COR-L47 (cell line): ENCODE measurements at places on chromosomes 2 and 18.

GRCh38 chr2:65112633-65113032 lies 17.3 kb downstream of the RAB1A start:
- no peak for DNase-seq

GRCh38 chr2:236970656-236971010 lies 115.1 kb upstream of the COPS8 start:
- no peak for DNase-seq

GRCh38 chr2:190367091-190367490 lies 23.7 kb downstream of the INPP1 start:
- DNase-seq = no peak

GRCh38 chr18:59861009-59861408 lies 38.8 kb upstream of the PMAIP1 start:
- DNase-seq = no peak

DNA sequence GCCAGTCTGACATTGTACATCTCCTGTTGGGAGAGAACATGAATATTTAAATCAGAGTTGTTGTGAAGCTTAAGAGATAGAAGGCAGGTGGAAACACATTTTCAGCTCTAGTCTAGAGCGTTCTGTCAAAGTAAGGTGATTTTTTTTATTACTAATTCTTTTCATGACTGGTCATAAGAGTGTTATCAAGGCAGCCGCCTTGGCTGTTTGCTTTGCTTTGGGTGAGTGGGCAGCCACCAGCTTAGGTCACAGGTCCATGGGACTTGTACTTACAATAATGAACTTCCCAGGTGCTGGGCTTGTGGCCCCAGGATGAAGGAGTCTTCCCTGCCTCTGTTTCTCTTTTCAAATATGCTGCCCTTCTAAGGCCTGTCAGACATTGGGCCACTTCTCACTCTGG lies 256.3 kb downstream of the SRBD1 start:
- no peak for DNase-seq

GRCh38 chr2:119713819-119714490 lies 35.0 kb downstream of the TMEM177 start:
- no peak for DNase-seq

DNA sequence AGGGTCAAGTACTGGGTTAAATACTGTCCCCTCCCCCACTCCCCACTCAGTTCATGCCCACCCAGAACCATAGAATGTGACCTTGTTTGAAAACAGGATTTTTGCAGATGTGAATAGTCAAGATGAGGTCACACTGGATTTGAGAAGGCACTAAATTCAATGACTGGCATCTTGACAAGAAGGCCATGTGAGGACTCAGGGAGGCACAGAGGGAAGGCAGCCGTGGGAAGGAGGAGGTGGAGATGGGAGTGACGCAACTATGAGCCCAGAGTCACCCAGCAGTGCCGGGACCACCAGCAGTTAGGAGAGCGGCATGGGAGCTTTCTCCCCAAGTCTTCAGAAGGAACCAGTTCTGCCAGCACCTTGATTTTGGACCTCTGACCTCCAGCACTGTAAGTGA lies 257.3 kb downstream of the BCL2 start:
- DNase-seq = no peak

DNA sequence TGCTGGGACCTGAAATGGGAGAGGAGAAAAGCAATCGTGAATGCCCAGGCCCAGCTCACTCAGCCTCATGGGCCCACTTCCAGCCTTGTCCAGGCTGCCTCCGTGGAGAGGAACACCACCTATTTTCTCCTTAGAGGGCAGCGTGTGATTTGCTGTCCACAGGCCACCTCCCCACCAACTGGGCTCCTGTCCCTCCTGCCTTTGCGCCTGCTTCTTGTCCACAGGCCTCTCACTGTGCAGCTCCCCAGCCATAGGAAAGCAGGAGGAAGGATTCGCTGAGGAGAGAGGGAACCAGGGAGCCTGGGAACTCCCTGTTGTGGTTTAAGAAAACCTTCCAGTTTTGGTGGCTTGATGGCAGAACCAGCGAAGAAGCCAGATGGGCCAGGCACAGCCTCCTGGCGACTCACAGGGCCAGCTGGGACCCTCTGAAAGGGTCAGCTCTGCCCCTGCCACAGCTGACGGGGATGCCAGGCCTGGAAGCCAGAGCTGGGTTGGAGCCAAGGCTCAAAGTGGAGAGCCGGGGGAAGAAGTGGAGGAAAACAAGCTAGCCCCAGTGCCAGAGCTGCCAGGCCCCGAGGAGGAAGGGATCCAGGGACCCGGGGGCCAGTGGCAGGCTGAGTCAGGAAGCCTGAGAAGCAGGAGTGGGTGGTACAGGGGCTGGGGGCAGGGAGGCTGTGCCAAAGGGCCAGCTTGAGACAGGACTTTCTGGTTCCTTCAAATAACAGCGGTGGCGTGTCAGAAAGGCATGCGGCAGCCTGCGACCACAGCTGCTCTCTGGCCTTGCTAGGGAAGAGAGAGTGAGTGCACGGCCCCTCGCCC lies 9.9 kb downstream of the TMBIM1 start:
- no peak for DNase-seq

GRCh38 chr2:46045888-46046287 lies 251.3 kb upstream of the EPAS1 start:
- DNase-seq = no peak

DNA sequence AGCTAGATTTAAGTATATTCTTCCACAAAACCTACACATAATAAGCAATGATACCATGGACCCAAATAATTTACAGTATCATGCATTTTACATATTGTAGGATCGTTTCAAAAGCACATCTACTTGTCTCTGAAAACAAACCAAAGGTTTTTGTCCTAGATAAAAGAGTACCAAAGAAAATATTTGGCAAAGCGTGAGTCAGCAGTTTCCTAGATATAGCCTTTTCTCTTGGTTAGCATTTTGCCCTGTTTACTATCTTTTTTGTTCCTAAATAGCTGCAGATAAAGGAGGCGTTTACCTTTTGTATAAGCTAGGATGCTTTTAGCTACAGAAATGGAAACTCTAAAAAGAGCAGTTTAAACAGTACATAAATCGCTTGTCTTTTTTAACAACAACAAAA lies 305.8 kb upstream of the GULP1 start:
- DNase-seq = no peak

- DNase-seq = no peak
Measured at GRCh38 chr2:177872286-177872685, 200.3 kb downstream of the PDE11A start.

GRCh38 chr2:175926272-175926671 lies 75.8 kb downstream of the LNPK start:
- DNase-seq = no peak
